ENCODE measurements at places on chromosomes 7 and 10.

DNA sequence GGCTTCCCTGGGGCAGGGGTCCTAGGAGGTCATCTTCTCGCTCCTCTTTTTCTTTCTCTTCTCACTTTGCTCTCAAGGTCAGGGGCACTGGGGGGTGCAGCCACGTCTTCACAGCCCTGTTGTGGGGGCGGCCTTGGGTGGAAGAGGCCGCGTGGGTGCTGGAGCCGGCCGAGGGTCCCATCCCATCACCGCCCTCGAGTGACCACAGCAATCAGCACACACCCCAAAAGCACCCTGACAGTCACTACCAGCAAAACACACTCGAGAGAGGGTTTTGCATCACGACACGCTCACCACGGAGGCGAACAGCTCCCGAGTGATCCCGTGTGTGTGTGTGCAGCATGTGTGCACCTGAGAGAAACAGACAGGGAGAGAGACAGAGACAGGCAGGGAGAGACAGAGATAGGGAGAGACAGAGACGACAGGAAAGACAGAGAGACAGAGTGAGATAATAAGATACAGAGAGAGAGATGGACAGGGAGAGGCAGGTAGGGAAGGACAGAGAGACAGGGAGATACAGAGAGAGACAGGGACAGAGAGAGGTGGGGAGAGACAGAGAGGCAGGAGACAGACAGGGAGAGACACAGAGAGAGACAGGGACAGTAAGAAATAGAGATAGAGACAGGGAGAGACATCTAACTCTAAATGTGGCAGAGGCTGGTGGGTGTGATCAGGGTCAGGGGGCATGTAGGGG is 100.9 kb downstream of the WDR37 start:
- no peak for DNase-seq

DNA sequence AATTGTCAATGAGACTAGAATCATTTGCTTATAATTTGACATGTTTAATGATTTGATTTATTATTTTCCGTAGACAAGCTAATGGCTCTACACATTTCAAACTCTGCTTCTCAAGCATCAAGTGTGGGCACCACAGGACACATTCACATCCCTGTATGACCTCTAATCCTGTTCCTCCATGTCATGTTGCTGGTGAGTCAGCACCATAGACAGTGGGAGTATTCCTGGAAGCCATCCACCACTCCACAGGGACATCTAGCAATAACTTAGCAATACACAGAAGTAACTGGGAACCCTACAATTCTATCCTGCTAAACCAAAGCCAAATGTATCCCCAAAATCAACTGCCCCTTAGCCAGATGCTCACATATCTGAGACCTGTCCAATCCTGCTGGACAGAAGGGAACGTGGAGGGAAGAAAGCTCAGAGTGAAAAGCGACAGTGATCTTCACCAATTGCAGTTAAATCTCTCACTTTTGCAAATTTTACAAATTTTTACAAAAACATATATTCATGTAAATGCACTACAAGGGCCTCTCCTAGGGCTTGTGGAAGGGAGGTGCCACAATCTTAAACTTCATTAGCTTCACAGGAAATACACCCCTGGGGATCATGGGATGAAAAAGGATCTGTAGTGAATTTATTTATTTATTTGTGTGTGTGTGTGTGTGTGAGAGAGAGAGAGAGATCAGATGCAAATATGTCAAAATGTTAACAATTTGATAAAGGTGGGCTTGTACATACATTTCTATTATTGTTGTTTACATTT is 126.5 kb downstream of the GFRA1 start:
- DNase-seq = no peak

- DNase-seq = no peak
These were observed 14.8 kb downstream of the PDAP1 start for GRCh38 chr7:99393355-99394187.

- no peak for DNase-seq
These were observed 250.3 kb upstream of the CXCL12 start for GRCh38 chr10:44635176-44635575.

DNA sequence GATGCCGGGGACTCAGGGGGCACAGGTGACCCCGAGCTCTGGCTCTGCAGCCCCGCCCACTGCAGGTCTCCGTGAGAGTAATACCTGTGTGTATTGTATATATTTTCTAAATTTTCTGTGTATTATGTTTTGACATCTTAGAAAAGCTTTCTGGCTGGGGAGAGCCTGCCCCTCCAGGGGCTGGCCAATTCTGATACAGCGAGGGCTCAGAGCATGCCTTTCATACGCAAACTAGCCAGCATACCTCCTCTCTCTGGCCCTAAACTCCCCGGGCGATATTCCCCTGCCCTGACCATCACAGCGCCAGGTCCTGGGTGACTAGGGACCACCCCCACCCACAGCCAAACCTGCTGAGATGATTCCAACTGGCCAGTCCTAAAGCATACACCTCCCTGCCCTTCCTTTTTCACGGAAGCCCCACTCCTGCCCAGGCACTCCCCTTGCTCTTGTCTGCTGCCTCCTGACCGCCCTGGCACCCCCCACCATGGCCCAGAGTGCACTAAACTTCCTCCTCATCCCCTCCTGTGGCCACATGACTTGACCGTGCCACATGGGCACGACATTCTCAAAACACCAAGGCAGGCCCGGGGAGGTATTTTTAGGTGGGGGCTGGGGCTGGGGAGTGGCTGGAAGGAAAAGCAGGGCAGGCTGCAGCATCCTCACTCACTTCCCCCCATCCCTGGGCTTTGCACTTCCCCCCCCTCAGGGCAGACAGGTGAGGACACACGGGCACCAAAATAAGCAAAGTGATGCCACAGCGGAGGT is 61.5 kb downstream of the INSIG1 start:
- no peak for DNase-seq

All from activated CD8-positive, alpha-beta memory T cell treated with anti-CD3 and anti-CD28 coated beads for 48 hours (primary cell).